NCI-H2107 (cell line): ENCODE measurements at places on chromosomes 5 and 9.

DNA sequence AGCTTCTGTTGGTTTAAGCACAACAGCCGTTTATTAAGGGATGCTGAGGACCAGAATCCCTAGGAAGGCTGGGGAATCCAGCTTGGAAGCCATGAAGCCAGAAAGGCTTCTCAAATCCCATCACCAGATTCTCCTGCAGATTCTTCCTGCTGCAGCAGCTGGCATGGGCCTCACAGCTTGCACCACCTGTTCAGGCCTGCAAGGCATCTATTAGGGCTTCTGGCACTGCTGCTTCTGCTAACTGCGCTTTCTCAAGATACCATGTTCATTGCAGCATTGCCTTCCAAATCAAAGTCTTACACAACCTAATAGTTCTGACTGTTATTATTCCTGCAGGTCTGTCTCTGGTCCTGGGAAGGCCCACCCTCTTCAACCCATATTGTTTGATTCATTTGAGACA is 51.2 kb upstream of the ZNF366 start:
- DNase-seq, result no peak

- no peak for DNase-seq
These were observed 140.0 kb upstream of the TAF11L2 start for GRCh38 chr5:17358031-17358430.

DNA sequence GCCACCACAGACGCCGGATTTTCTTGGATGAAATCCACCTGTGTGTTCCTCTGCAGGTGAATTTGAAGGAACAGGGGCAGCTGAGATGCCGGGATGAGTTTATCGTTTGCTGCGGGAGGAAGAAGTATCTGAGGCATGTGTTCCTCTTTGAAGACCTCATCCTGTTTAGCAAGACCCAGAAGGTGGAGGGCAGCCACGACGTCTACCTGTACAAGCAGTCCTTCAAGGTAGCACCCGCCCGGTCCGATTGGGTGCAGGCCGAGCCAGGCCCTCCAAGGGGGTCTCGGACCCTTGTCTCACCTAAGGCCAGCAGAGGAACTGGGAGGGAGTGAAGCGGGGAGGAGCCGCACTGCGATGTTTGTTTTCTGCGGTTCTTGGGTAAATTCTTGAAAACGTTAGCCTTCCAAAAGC is 18.4 kb upstream of the LRRC14B start:
- no peak for DNase-seq

DNA sequence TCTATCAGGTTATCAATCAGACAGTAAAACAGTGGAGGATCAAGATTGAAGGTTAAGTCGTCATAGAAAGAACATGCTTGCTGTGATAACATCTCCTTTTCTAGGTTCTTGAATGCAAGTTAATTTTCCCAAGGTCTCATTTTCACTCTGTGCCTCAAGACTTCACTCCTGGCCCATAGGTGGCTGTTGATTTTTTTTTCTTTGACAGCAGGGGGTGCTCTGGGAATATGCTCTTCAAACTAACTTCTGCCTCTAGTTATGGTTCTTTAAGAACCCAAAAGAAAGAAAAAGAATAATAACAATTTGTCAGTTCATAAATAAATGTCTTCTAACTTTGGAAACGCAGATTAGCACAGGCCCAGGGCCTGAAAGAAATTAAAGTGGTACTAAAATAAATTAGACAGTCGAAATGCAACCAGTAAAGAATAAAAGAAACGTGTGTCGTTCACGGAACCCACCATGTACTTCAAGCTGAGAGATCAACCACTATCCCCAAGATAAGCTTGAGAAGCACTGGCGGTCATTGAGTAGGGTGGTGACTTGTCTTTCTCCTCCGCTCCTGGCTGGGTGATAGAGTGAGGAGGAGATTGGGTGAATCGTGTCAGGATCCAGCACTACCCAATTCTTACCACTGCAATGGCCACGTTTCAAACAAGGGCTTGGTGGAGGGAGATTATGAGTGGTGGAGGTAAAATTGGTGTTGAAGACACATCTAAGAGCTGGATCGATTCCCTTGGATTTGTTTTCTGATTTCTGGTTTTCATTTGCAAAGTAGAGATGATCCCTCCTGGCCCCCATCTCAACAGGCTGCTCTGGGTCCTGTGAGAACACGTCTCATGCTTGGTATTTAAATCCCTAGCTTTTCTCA is 93.4 kb upstream of the IRX4 start:
- DNase-seq, result no peak

- no peak for DNase-seq
These were observed 152.6 kb upstream of the MSX2 start for GRCh38 chr5:174571662-174572397.

- DNase-seq, result no peak
These were observed 85.0 kb upstream of the RARS1 start for GRCh38 chr5:168401226-168401625.

DNA sequence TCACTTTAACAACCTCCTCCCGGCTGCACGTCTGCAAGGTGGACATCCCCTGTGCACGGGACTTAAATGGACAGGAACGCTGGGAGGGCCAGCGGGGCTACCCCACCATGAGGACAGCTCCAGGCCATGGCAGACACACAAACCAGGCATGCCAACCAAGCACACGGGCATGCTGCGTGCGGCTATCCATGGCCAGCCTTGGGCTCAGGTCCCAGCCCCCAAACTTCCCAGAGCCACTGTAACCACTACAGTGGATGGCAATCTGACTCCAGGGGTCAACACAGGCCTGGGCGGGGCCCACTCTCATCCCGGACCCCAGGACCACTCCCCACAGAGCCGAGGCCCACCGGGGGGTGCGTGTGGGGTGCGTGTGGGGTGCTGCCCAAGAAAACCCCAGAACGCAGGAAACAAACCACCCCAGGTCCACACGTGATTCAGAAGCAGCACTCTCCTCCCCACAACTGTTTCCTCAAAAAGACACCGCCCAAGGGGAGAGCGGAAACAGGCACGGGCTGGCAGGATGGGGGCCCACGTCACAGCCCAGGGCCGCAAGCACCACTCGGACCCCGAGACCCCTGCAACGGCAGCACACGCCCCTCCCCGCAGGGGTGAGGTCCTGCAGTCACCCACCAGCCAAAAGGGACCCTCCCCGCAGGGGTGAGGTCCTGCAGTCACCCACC is 7.4 kb downstream of the SLC12A7 start:
- no peak for DNase-seq

GRCh38 chr5:151414536-151414935 is 32.9 kb upstream of the SLC36A1 start:
- no peak for DNase-seq

DNA sequence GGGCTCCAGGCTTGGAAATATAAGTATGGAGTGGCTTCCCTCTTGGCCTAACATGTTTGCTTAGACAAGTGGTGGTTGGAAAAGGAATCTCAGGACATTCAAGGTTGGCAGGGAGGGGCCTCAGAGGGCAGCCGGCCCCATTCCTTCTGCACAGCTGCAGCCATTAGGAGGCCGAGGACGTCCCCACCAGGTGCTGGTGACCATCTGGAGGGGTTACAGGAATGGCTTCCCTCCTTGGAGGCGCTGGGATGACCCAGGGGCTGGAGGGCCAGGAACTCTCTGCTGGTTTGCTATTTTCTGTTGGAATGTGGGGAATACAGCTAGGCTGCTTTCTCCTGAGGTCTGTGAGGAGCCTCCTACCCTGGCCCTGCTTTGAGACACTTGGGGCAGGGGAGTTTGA is 18.5 kb downstream of the STC2 start:
- DNase-seq, result no peak

DNA sequence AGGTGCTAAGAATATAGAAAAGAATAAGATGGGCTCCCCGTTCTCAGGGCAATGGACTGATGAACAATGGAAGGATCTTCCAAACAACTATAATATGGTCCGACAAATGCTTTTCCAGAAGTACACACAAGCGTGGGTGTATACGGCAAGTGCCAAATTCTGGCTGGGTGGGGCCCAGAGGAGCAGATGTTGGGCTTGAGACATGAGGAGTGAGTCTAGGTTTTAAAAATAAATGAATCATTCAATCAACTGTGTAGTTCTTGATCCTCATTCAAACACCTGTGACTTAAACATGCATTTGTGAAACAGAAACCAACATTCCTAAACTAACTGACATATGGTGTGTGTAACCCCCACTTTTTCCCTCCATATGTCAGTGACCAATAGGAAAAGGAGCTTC is 47.9 kb downstream of the MFAP3 start:
- DNase-seq, result no peak

GRCh38 chr9:98516897-98517503 is 191.7 kb downstream of the GABBR2 start:
- no peak for DNase-seq

- no peak for DNase-seq
These were observed 41.1 kb upstream of the ICE1 start for GRCh38 chr5:5381310-5381913.

DNA sequence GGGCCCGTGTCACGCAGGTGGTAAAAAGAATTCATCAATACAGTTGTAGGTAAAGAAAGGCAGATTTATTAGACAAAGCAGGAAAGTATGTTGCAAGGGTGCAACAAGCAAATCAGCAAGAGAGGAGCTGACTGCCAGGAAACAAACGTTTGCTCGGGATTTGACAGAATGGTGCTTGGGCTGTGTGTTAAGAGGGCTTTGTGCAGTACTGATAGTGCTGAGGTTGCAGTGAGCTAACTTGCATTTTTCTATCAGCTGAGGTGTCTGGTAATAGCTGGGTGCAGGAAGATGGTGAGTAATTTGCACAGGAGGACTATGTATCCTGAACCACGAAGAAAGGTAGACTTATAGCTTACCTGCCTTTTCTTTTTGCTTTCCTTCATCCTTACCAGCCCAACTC is 3.9 kb upstream of the RARS1 start:
- DNase-seq, result no peak

- DNase-seq, result no peak
These were observed 131.9 kb downstream of the DCP2 start for GRCh38 chr5:113108485-113108884.

GRCh38 chr5:100779669-100780375 is 123.3 kb downstream of the ST8SIA4 start:
- DNase-seq, result no peak

GRCh38 chr5:6496636-6497035 is 48.0 kb downstream of the UBE2QL1 start:
- no peak for DNase-seq

- DNase-seq, result no peak
These were observed 55.7 kb downstream of the SH3TC2 start for GRCh38 chr5:149007174-149007573.

DNA sequence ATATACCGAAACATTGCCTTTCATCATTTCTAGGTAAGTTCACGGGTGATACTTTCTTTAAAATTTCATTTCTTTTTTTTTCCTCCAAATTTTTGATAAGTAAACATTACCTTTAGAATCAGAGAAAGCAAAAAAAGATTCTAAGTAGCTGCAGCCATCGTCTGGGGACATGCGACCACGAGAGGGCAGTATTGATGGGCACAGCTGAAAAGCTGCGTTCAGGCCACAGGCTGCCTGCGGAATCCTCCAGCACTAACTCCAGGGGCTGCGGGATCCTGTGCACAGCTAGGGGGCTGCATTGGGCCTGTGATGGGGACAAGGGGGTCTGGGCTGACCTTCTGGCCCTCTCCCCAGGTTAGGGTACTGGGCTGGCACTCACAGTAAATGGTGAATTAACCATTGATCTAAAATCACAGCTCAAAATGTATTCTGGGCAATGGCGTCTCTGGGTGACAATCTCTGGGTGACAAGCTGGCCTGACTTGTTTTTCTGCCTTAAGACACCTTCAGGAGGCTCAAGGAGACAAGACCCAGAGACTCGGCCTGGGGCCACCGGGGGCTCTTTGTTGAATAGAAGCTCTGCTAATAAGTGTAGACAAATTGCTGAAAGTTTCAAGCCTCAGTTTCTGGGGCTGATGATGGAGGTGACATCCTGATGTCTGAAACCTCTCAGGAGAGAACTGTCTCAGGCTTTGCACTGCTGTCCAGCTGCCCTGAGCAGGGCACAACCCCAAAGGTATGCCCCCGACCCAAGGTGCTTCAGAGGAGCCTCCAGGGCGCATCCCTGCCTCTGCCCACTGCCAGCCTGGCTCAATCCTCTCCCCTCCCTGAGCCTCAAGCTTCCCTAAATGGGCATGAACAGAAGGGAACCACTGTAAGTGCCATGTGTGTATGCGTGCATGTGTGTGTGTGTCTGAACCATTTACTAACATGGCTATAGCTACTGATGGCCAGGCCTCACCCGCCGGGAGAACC is 44.3 kb upstream of the SARDH start:
- no peak for DNase-seq

DNA sequence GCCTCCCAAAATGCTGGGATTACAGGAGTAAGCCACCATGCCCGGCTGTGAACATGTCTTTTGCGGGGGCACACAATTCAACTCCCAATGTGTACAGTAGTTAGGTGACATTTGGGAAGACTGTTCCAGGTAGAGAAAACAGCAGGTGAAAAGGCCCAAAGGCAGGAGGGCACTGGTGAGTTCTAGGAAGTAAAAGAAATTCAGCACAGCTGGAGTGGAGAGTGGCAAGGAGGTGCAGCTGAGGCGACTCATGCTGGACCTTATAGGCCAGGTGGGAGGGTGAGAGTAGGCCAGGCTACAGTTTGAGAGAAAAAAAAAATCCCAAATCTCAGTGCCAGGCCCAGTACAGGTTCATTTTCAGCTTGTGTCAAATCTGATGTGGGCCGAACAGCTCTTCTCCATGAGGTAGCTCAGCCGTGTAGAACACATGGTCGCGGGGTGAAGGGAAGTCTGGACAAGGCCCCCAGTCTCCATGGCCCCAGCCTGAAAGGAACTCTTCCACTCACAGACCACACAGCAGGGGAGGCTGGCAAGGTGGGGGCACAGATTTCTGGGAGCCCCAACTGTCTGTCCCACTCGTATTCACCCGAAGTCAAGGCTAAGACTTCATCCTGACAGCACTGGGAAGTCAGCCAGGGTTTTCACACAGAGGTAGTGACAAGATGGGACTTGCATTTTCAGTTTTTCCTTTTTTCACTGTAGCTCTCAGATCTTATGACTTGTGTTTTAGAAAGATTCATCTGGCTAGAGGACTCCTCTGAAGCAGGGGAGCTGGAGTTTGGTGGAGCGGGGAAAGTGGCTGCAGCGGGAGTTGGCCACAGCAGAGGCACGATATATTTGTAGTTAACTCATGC is 4.5 kb upstream of the HNRNPAB start:
- no peak for DNase-seq

DNA sequence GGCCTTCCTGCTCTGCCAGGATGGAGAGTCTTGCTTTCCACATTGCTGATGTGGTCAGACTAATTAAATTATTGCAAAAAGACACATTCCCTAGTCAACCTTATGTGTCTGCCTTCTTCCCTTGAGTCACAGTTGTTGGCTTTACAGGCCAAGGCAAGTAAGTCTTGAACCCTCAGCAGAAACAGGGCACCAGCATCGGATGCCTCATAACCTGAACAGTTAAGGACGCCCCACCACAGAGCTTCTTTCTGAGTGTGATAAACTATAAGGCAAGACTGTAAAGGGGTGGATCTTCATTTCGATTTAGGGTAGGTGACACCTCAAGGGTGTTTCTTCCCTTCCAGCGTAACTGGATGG is 670 bp upstream of the KIF2A start:
- DNase-seq, result no peak
